ENCODE measurements at places on chromosomes 3 and 15. TPM values are rescaled to one million over a fixed set of nuclear protein-coding genes. Genes with fewer than 3 reads are reported as not detected.

Gene MCF2L2
- 3.6 TPM for total RNA-seq

Gene SLC27A2
- 9.9 TPM for total RNA-seq

Gene TLR9
- total RNA-seq = 0.65 TPM

Gene TM4SF1
- total RNA-seq = not detected

Gene PGBD4
- total RNA-seq = 4.1 TPM

Gene CORO2B
- total RNA-seq = not detected

- no peak for DNase-seq
- H3K27ac ChIP-seq = no peak overlapping the region
- no peak overlapping the region for H3K4me3 ChIP-seq
- H3K4me1 ChIP-seq = peaks cover 39% of the 10 kb centered on the region
- H3K27me3 ChIP-seq = no peaks in the 10 kb centered on the region
- H3K36me3 ChIP-seq = peaks cover 20% of the 10 kb centered on the region
These were observed 26.8 kb downstream of the KAT2B start for GRCh38 chr3:20066850-20067617.

DNA sequence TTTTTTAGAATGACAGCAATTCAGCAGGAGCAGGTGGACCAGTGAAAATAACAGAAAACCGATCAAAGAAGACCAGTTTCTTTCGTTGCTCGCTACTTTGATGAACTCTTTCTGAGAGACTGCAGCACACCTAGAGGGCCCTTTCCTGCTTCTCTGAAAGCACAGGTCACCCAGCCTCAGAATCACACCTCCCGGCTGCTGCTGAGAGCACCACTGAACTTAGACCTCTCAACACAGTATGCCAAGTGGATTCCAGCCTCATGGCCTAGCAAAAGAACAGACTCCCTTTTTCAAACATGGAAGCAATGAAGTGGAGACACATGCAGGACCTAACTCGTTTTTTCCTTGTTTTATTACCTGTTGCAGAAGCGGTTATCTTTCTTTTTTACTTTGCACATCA lies 13.9 kb upstream of the APH1B start:
- H3K36me3 ChIP-seq = peaks cover 57% of the 10 kb centered on the region
- DNase-seq = no peak
- H3K27me3 ChIP-seq = no peaks in the 10 kb centered on the region

- no peaks in the 10 kb centered on the region for H3K27me3 ChIP-seq
- no peaks in the 10 kb centered on the region for H3K4me1 ChIP-seq
- no peaks in the 10 kb centered on the region for H3K36me3 ChIP-seq
- no peak overlapping the region for H3K27ac ChIP-seq
These were observed 259.3 kb downstream of the ZBTB20 start for GRCh38 chr3:114887806-114888205.

DNA sequence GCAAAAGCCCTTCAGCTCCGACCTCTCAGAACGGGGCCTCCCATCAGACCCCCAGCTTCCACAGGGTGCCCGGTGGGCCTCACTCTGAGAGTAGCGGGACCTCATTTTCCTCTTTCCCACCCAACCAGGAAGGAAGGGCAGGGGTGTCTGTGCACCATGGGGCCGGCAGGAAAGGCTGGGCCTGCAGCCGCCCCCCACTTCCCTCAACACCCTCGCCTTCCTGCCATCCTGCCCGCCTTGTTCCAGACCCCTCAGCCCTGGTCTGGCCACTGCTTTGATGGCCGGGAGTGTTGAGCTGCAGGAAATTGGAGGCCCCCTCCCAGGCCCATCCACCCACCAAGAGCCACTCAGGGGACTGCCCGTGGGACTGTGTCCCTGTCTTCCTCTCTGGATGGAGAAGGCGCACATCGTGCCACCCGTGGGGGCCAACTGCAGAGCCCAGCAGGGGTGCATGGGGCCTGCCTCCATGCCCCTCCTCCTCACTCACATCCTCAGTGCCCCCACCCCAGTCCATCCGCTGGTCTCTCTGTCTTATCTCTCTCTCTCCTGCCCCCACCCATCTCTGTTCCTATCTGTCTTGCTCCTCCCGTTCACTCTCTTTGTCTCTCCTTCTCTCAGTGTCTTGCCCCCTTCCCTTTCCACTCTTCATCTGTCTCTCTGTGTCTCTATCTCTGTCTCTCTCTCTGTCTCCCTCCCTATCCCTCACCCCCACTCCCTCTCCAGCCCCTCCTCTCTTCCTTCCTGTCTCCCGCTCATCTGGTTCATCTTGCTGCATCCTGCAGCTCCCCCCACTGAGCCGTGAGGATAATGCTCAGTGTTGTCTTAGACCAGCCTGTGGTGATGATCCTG lies 1.8 kb upstream of the PLXND1 start:
- H3K4me1 ChIP-seq = peaks cover 11% of the 10 kb centered on the region
- no peak overlapping the region for H3K27ac ChIP-seq
- peaks cover 51% of the 10 kb centered on the region for H3K27me3 ChIP-seq
- no peaks in the 10 kb centered on the region for H3K36me3 ChIP-seq

GRCh38 chr3:195558602-195559001 lies 15.5 kb upstream of the PPP1R2 start:
- peak; percentile 68 for DNase-seq
- no peaks in the 10 kb centered on the region for H3K27me3 ChIP-seq
- H3K4me1 ChIP-seq = peaks cover 36% of the 10 kb centered on the region
- H3K4me3 ChIP-seq = no peak overlapping the region
- peaks cover 2% of the 10 kb centered on the region for H3K36me3 ChIP-seq

DNA sequence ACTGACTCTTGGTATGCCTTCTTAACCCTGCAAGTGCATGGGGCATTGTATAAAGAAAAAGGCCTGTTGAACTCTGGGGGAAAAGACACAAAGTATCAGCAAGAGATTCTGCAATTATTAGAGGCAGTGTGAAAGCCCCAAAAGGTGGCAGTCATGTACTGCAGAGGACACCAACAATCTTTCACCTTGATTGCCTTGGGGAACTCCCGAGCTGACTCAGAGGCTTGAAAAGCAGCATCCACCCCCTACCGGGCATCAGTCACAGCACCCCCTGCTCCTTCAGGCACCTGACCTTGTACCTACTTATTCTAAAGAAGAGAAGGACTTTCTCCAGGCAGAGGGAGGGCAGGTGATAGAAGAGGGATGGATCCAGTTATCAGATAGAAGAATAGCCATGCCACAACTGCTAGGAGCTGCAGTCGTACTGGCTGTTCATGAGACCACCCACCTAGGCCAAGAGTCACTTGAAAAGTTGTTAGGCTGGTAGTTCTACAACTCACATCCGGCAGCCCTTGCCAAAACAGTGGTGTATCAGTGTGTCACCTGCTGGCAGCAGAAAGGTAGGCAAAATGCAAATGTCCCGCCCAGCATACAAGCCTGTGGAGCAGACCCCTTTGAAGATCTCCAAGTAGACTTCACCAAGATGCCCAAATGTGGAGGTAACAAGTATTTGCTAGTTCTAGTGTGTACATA lies 241.6 kb upstream of the CNTN6 start:
- no peak for DNase-seq
- H3K27me3 ChIP-seq = no peaks in the 10 kb centered on the region
- no peak overlapping the region for H3K27ac ChIP-seq
- H3K4me3 ChIP-seq = no peak overlapping the region

Measured in activated CD4-positive, alpha-beta T cell treated with anti-CD3 and anti-CD28 coated beads, Interleukin-2, amount 10 ng/mL, durations not matched to agents 7 days and 5 days (primary cell).